ENCODE measurements at places on chromosomes 11 and 22. TPM values are rescaled to one million over a fixed set of nuclear protein-coding genes. Genes with fewer than 3 reads are reported as not detected.

TREH gene
- total RNA-seq, result not detected

OR2D2 gene
- 0.28 TPM for total RNA-seq

SPI1 gene
- total RNA-seq, result 9.2 TPM

SLC16A8 gene
- total RNA-seq, result not detected

CNTN5 gene
- 0.58 TPM for total RNA-seq

CNGA4 gene
- 0.90 TPM for total RNA-seq

LUZP2 gene
- total RNA-seq, result 0.24 TPM

NAA40 gene
- 3.6 TPM for total RNA-seq

UBQLNL gene
- 10.8 TPM for total RNA-seq

LRRN4CL gene
- total RNA-seq, result 36.9 TPM

GRCh38 chr11:29018631-29019030 is 910.4 kb downstream of the METTL15 start:
- no peak for DNase-seq

DNA sequence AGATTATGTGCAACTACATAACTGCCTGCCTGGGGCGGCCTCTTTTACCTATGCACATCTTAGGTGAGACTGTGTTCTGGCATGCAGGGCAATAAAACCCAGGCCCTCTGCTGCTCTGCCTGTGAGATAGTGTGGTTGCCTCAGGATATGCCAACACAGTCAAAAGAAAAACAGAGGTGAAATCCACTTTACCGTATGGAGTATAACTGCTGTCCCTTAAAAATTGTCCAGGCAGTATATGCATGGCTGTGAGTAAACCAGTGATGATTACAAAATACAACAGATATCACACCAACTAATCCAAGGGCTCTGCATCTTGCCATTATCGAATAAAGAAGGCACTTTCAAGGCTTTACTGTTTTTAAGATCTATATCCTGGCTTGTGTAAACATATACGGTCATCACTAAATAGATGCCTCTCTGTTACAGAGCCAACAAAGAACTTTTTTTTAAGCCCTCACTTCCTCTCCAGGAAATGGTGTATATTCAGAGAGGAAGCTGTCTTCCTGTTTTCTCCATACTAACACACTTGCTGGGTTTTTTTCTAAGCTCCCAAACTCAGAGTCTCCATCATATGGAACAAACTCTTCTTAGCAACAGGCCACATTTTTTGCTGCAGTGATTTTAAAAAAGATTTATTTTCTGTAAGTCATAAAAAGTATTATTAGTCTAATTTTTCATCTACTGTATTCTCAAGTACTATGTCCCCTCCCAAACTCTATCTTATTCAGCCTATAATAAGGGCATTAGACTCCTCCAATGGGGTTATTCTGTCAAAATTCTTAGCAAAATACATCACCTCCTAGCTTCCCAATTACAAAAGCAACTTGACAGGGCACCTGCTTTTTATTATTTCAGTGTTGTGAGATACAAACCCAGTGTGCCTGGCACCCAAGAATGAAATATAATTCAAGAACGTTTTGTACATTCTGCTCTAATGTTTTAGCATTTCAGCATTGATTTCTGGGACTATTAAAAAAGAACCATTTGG is 135.2 kb downstream of the MAML2 start:
- DNase-seq, result no peak

DNA sequence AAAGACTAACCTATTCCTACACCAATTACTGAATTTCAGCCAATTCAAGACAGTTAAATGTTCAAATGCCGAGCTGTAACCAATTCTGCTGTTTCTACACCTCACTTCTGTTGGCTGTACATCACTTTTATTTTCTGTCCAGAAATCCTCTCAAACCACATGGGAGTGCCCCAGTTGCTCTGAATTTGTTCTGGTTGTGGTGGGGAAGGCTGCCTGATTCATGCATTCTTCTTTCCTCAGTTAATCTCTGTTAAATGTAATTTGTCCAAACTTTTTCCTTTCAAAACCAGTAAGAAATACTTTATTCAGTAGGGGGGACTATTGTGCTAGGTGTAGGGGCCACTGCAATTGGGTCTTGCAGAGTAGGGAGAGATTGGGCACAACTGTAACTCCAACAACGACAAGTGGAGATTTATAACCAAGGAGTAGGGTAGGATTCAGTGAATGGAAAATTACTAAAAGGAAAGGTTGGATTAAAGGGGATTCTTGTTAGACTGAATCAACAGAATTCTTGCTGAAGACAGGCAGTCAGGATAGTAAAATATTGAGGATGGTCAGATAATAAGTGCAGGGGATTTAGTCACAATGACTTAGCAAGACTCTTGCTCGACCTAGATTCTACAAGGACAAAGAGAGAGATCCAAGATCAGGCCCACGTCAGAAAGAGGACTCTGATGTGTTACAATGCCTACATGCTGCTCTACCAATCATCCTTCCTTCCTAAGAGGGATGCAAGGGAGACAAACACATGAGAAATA is 593.5 kb upstream of the FAT3 start:
- no peak for DNase-seq

GRCh38 chr11:30585125-30585891 is 845 bp downstream of the MPPED2 start:
- peak; percentile 37 for DNase-seq

- DNase-seq, result peak; percentile 22
Measured at GRCh38 chr22:24807284-24807950, 1.4 kb downstream of the SGSM1 start.

GRCh38 chr11:16318320-16318719 is 38.0 kb downstream of the SOX6 start:
- DNase-seq, result no peak

GRCh38 chr22:36578619-36579018 is 49.7 kb upstream of the EIF3D start:
- no peak for DNase-seq

GRCh38 chr22:50691521-50691920 is 18.9 kb downstream of the SHANK3 start:
- no peak for DNase-seq

DNA sequence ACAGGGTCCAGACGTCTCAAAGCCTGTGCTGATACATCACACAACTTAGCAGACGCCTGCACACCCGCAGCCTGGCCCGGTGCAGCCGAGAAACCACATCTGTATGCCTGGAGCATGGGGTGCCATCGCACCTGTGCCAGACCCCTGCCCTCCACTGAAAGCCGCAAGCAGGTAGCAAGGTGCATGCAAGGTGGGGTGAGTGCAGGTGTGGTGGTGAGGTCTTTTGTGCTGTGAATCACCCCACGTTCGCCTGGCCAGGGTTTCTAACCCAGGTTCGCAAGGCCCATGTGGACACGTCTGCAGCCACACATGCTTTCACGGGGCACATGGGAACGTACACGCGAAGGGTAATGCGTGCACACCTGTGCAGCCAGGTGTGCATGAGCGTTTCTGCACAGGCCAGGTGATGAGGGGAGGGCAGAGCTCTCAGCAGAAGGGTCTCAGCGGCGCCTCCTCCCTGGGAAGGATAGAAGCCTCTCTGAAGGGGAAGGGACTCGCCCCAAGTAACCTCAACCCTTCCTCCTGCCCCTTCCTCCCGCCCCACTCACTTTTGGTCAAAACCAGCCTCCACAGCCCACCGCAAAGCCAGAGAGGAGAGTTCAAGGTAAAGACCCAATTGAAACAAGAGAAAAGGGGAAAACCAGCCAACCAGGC is 19.5 kb downstream of the CBX7 start:
- DNase-seq, result no peak

DNA sequence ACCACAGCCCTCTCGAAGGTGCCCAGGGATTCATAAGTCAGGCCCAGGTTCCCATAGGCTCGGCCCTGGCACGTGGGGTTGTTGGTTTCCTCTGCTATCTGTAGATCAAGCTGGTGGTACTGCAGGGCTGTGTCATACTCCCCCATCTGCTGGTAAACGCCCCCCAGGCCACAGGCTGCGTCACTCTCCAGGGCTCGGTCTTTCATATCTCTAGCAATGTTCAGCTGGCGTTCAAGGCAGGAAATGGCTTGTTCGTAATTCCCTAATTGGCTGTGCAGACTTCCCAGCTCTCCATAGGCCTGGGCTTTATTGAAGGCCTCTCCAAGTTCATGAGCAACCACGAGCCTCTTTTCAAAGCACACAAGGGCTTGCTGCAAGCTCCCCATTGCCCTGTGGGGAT is 186.4 kb upstream of the PITPNB start:
- no peak for DNase-seq

DNA sequence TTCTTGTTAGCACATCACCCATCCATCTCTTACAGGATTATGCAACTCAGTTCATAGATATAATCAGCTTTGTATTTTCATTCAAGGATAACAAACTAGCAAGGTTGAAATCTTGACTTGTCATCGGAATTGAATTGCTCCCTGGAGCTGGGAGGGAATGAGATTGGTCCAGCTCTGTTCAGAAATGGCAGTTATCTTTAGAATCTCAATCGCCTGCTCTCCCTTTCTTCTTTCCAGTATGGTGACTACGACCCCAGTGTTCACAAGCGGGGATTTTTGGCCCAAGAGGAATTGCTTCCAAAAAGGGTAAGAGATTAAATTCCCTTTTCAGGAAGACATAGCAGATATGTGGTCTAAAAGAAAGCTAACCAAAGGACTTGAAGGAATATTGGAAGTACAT is 51.0 kb downstream of the NF2 start:
- no peak for DNase-seq

DNA sequence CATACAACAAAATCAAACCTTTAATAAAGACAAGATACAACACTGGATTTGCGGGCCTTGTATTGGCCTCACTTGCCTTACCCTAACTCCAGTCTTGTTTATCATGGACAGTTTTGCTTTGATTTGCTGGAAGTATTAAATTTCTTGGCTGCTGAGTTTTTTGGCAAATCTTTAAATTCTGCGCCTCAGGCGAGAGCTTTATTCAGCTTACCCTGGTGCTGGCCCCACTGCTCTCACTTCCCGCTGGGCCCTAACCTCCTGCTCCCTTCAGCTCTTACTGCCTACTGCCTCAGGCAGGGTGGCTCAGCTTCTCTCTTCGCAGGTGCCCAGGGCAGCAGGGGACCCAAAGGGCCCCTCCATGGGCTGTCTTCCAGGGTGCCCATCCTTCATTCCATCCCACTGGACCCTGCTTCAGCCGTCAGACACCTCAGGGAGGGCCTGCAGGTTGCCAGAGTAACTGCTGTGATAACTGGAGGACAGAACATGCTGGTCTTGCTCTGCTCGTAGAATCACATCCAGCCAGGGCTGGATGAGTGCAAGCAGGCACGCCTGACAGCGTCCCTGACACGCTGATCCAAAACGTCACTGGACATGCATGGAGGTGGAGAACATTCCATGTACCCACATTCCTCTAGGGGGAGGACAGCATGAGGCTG is 45.7 kb upstream of the TUB start:
- DNase-seq, result peak; percentile 55

DNA sequence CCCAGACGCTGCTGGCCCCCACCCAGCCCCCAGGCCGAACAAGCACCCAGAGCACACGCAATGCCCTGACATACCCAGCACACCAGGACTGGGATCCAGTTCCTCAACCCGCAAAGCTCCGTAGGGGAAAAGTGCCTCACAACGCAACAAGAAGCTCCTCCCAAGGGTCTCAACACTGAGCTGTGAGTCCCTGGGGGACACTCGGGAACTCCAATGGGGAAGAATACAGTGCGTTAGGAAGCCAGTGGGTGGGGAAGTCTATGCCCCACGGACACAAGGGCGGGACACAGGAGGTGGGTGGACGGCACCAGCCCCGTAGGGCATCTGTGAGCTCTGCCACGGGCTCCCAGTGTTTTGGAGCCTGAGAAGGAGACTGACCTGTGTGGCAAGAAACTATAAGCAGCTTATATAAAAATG is 1.6 kb downstream of the DEAF1 start:
- DNase-seq, result no peak

GRCh38 chr22:42321908-42322561 is 51.6 kb upstream of the TCF20 start:
- DNase-seq, result no peak
